Left renal pelvis (tissue), 4 donors: ENCODE measurements at places on chromosomes 16 and 17. TPM values are rescaled to one million over a fixed set of nuclear protein-coding genes. Genes with fewer than 3 reads are reported as not detected.

Gene GID4
- 16.2 TPM for polyA plus RNA-seq

DNA sequence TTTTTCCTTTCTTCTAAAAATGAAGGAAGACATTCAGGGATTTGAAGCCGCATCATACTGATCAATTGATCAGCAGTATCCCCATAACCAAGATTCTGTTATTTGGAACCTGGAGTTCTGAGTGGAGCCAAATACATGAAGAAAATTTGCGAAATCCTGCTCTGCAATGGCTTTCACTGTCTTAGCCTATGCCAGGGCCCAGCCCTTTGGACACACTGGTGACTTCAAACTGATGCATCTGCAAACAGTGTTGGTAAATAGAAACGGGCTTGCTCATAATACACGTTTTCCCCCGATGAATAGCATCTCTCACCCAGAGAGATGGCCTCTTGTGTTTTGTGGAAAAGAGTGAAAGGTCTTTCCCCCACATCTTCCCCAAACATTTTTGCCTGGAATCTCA lies 87.6 kb upstream of the TOX3 start:
- DNase-seq: no peak

DNA sequence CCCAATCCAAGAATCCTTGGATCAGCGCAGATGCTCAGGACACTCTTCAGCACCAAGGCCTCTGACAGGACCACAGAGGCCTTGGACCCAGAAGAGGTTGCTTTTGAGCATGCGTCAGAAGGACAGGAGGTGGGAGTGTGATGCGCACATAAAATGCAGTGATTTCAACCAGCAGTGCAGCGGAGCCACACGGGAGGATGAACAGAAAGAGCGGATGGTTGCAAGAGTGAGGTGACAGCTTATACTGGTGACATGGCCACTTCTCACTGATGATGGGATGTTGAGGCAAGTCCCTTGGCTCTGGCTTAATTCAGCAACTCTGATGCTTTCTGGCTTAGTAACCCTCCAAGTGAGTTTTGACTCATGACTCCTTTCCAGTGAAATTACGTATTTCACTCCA lies 25.2 kb upstream of the ERN1 start:
- DNase-seq: no peak

Gene SGSH
- polyA plus RNA-seq: 54.6 TPM

- DNase-seq: no peak
These were observed 36.8 kb downstream of the CPD start for GRCh38 chr17:30415491-30415890.

DNA sequence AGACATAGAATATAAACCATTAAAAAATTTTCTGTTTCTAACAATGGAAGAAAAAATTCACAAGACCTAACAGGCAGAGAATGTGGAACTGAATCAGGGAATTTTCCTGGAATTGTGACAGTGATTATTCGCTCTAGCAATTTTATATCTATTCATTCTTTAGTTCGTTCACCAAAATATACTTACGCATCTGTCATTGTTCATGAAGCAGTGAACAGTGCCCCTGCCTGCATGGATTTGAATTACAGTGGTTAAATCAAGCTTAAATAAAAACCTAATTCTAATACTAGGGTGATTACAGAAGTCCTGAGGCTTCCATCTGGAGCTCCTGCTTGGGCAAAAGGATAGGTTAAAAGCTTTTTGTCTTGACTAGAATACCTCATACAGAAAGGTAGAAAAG lies 48.6 kb downstream of the ABCA8 start:
- DNase-seq: no peak

DNA sequence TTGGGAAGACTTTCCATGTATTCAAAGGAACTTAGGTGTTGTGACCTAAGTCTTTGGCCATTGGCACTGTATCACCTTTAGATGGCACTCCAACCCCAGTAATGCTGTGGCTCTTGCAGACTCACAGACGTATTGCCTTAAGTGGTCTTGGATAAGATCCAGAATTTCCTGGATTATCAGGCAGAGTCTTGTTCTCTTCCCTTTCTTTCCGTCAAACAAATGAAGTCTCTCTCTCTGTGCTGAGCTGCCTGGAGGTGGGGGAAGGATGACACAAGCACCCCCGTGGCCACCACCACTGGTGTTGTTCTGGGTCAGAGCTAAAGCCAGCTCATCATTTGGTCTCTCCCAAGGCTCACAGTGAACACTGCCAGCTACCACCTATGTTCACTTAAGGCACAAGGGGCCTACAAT lies 789.9 kb upstream of the KIF2B start:
- peak; percentile 12 for DNase-seq

DNA sequence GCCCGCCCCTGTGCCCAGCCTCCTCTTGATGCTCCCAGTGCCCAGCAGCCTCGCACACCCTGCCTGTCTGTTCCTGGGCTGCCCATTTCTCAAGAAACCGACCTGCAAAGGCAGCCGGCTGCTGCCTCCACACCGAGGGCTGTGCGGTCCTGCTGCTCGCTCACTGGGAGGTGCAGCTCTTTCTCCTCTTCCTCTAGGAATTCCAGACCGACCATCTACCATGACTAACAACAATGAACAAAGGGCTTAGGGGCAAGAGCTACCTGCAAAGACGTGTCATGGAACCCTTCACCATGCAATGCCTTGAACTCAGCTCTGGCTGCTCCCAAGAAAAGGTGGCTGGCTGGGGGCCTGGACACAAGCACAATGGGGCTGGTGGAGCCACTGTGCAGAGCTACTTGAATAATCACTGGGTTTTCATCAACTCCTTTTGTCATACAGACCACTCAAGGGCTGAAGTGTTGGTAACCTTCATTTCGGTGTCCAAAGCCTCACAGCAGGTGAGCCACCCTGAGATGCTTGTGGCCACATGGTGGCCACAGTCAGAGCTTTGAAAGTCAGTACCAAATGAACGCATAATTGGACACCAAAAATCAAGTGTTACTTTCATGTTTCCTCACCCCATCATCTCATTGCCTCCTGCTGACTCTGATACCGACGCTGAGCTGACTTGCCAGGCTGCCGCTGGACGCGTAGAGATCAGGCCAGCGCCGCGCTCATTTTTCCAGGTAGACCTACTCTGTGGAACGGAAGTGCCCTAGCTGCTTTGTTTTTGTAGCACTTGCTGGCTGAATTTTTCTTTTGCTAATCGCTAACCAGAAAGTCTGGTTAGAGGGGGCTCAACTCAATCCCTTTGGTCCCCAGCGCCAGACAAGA lies 19.8 kb downstream of the CYB561 start:
- DNase-seq: no peak
